ENCODE measurements at places on chromosomes 1 and 21.
A peak's percentile ranks its signal among the peaks of the same experiment; 100 is the strongest.

- DNase-seq = no peak
Measured at GRCh38 chr1:208557046-208557722, 313.0 kb upstream of the PLXNA2 start.

DNA sequence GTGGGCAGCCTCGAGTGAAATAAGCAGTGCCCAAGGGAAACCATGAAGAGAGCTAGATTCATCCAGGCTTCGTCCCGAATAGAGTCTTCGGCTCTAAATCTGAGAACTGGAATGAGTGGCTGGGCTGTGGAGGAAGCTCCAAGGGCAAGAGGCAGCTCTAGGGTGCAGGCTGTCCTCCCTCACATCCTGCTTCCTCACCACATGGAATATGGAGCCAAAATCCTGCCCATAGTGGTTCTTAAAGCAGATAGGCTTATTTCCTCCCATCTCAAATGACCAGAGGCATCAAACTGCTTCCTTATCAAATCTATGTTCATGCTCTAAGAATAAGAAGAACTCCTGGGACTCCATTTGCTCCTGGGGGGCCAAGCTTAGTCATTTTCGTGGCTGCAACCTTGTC is 2.5 kb downstream of the IL24 start:
- no peak for DNase-seq

DNA sequence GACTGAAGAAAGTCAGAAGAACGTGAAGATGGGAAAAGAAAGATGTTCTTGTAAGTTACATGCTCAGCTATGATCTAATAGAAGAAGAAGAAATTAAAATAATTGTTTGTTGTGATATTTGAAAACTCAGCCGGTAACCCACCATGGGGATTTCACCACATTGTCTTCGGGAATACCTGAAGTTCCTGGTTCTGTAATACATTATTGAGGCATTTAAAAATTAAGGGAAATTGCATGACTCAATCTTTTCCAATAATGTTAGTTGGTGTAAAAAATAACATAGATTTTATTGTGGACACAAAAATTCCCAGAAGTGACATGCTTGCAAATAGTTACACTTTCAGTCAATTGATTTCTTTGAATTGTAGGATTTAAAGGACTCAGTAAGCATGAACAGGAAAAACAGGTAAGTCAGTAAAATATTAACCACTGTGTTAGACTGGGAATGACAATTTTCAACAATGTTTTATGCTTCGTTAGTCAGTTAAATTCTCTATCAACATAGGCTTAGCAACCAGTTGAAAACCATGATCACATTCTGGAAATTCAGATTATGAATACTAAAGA is 745.1 kb downstream of the LTN1 start:
- DNase-seq = no peak

DNA sequence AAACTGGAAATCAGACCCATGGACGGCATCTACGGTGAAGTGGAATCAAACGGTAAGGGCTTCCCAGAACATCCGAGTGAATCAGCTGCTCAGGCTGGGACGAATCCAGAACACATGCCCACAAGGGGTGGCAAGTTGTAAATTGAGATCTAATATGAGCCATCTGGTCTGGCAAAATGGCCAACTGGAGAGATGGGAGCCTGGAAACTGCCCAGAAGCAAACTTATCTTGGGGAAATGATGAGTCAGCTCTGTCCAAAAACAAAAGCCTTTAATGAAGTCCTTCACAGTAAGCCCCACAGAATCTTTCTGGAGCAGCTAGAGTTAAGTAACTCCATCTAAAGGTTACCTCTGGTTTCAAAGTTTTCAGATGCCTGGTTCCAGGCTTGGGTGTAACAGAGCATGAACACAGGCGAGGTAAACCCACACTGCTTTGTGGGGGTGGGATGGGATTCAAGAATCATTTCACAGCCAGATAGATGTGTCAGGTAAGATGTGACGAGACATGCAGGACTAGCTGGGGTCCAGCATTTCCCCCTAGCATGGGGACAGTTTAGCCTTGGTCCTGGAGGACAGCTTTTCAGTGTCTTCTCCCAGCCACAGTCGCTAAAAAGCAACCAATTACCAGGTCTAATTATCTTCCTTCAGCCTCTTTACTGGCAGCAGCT is 10.5 kb upstream of the SRP9 start:
- DNase-seq = no peak

DNA sequence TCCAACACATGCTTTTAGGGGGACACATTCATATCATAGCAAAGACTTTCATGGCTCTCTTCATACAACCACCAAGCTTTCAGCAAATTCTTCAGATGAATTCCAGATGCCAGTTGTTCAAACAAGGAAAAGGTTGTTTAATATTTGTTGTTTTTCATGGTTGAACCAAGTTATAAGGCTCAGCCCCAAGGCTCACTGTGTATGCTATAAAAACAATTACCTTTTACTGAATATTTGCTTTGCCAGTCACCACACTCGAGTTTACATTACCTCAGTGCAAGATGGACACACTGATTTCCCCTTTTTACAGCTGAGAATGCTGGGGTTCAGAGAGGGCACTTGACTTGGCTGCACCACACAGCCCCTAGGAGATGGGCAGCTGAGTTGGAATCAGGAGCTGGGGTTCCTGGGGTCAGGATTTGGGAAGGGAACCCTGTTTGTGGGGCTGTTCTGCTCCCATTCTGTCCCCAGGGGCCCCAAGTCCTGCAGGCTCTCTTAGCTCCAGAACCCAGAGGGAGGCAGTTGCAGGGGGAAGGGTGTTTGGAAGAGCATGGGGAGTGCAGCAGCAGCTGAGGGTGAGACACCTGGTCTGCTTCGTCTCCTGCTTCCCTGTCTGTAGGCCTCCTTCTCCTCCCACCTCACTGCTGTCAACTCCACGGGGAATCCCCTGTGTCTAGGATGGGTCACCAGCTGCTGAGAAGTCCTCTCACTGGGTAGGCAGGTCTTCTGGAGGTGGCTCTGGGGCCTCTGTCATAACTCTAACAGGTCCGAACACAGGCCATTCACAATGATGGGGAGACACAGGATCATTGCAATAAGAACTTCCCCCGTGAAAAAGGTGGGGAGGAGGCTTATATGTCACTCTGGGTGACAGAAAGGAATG is 12.8 kb upstream of the TMPRSS2 start:
- no peak for DNase-seq

DNA sequence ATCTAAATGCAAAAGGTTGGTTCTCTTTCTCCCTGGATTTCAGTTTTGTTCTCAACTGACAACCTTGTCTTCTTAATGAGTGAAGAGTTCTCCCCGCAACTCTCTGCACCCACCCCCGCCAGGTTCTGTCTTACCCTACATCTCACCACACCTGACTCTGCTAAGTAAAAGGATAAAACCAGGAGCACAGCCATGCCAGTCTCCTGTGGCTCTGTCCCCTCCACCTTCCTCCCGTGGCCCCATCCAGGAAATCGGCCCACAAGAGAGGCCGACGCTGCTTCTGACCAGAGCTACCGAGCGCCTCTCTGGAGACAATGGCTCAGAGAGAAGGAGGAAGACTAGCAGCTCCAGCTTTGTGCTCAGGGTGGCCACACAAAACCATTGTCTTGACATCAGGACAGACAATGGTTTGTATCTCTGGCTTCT is 72.2 kb downstream of the PLEKHA6 start:
- DNase-seq = no peak

DNA sequence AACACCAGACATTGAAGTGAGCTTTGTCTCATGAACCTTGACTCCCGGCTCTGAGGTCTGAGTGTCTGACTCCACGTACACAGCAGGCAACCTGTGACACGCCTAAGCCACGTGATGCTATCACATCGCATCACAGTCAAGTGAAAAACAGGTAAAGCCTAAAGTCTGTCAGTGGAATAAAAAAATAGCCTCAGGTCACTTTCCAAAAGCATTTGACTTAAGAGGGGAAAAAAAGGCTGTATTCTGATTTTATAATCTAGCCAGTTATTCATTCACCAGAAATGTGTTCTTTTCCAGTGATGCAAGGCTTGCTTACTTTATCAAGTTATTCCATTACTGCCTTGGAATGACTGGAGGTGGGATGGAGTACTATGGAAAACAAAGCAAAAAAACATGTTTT is 163.2 kb upstream of the HMCN1 start:
- no peak for DNase-seq

DNA sequence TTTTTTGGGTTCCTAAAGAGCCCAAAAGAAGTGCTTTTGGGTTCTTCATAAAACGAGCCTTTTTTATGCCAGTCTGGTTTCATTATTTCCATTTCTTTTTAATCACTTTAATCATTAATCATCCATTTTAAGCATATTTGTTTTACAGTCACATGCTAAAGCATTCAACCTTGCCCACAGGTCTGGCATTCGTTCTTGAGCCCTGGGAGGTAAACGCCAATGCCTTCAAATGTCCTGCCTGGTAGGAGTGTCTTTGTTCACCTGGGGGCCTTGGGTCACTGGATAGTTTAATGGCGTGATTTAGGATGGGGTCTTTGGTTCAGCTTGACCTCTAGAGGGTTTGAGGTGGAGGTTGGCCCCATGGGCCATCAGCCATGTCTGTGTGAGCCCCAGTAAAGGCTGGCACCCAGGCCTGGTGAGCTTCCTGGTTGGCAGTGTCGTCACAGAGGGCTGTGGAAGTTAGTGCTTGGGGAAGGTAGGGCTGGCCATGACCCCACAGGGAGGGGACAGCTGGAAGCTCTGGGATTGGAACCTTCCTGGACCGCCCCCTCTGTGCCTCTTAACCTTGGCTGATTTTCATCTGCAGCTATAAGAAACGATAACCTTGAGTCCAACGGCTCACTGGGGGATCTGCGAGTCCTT is 20.2 kb downstream of the C1orf174 start:
- no peak for DNase-seq

GRCh38 chr1:54743416-54744226 is 20.7 kb downstream of the PARS2 start:
- no peak for DNase-seq

GRCh38 chr1:115308969-115309368 is 29.1 kb downstream of the NGF start:
- DNase-seq = no peak

GRCh38 chr21:28636752-28637691 is 355.7 kb downstream of the LTN1 start:
- no peak for DNase-seq

DNA sequence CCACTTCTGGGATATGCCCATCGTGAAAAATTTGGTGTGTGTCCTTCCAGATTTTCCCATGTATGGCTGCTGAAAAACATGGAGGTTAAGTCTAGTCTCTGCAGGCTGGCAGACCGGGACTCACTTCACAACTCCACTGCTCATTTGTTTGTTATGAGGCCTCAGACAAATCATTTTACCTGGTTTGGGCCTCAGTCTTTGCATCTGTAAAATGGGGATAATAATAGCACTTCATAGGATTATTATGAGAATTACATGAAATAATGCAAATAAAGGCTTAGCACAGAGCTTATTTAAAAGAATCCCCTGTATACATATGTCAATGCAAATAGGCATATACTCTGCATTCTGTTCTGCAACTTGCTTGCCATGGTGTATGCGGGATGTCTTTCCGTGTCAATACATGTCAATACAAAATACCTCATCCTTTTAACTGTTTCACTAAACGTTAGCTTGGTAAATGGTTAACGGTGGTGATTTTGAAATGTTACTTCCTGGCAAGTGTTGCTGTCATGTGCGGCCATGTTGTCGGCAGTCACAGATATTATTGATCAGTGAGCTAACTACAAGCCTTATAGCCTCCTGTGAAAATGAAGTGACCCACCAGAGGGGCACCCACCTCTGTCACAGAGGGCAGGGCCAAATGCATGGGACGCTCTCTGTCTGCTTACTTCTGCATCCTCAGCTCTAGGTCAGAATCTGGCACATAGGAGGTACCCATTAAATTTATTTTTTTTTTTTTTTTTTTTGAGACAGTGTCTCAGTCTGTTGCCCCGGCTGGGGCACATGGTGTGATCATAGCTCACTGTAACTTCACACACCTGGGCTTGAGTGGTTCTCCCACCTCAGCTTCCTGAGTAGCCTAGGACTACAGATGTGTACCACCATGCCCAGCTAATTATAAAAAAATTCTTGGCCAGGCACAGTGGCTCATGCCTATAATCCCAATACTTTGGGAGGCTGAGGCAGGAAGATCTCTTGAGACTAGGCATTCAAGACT is 4.3 kb downstream of the LCK start:
- no peak for DNase-seq

DNA sequence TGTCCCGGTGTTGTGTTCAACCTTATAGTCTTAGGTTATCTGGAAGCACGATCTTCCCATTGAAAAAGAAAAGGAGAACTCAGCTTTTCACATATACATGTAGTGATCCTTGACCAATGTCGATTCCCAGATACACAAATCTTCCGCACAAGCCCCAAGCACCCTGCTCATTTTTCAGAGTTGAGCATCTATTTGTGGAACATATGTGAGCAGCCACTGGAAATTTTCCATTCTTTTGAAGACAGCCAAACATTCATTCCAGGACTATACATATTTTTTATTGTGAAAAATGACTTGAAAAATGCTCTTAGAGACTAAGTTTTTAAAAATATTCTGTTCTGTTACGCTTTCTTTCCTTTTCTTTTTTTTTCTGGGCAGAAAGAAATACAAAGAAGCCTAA is 371.9 kb downstream of the RGS7 start:
- no peak for DNase-seq

DNA sequence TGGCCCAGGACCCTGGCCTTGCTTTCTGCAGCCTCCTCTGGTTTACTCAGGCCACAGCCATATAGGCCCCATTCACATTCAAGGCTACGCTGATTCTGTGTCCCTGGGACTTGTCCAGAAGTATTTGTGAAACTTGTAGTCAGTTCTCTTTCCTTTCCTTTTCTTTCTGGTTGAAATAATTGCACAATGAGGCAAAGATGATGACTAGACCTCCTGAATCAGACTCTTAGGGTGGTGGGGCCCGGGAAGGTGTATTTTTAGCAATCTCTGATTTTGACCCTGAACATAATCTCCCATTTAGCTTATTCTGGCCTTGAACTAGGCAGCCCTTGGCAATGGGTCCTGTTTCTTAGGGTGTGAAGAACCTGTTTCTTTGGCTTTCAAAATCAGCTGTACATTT is 39.9 kb downstream of the STUM start:
- peak; percentile 65 for DNase-seq

DNA sequence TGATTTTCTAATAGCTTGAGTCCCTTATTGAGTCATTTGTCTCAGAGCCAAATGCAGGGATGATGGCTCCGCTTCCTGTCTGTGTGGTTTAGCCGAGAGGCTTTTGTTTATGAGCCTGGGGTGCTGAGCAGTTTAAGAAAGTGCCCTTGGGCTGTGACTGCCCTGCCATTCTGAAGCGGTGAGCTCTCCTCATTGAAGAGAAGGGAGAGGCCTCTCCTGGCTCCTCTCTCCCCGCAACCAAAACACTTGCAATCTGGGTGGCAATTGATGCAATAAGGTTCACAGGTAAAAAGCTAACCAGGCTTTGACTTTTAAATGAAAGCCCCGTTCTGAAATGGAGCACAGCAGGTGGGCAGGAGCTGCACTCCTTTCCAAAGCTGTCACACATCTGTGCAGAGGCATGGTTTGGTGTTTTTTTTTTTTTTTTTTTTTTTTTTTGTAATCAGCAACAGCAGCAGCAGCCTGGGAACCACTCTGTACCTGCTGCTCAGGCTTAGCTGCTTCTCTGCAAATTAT is 403.7 kb downstream of the SIPA1L2 start:
- no peak for DNase-seq

DNA sequence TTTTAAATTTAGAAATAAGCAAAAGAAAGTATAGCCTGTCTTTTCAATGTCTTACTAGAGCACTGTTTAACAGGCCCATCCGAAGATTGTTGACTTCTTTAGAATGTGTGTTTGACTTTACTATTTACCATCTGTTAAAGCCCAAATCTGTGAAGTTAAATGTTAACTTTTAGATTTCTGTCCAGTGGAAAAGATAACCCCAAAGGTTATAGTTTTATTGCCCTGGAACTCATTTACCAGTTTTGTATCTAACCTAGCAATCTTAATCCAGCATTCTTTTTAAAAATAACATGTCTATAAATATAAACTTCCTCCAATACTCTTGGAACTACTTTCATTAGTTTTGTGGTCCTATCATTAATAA is 37.9 kb downstream of the SNRPE start:
- DNase-seq = no peak

Data from suppressor macrophage treated with lipopolysaccharide for 4 hours (primary cell).